ENCODE measurements at places on chromosomes 4 and X. TPM values are rescaled to one million over a fixed set of nuclear protein-coding genes. Genes with fewer than 3 reads are reported as not detected.

GRCh38 chr4:15649914-15650545 lies 5.1 kb downstream of the FBXL5 start:
- no peak for DNase-seq

DNA sequence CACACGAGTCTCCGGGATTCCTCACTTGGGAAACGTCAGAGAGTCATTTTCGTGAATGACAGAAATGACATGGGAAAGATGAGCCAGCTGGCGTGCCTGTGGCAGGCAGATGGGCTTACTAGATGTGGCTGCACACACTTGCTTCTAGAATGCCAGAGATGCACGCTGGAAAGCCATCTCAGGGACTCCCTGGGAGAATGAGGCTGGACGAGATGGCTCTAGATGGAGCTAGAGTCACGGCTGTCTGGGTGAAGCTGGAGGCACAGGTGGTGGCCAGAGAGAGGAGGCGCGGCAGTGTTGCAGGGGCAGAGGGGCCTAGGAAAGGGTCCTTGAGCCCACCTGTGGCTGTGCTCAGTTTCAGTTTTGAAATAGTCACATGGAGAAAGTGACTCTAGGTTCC lies 26.0 kb downstream of the TKTL1 start:
- no peak for DNase-seq

GRCh38 chr4:108954880-108955279 lies 192.0 kb upstream of the ETNPPL start:
- no peak for DNase-seq

DNA sequence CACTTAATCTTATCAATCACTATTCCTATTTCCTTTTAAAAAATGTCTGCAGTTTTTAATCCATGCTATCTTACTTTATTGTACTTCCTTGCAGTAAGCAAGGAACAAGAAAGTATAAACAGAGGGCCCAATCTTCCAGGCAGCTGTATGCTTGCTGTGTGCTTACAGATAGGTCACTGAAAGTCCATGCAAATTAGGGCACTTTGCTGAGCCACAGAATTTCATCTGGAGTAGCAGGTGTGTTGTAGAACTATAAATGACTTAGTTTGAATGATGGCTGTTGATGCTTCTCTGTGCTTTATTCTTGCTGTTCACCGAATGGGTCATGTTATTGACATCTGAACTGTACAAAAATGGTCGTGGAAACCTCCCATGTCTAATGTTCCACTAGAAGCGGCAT lies 154.6 kb downstream of the ATOH1 start:
- no peak for DNase-seq

DNA sequence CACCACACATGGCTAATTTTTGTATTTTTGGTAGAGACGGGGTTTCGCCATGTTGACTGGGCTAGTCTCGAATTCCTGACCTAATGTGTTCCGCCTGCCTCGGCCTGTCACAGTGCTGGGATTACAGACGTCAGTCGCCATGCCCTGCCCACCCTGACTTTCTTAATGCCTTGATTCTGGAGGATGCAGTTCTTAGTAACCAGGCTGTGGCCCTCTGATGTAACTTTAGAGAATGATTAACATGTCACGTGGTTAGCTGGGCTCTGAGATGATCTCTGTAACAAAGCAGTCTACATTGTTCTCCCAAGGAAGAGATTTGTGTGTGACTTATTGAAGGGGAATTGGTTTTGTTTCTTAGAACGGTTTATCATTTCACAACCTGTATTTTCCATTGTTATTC lies 30.6 kb downstream of the ANK2 start:
- no peak for DNase-seq

GRCh38 chrX:101803451-101803850 lies 128.4 kb downstream of the ZMAT1 start:
- no peak for DNase-seq

NEIL3 gene
- total RNA-seq: 5.0 TPM

Measured in skin of body (tissue), 3 donors.